ACHN (cell line): ENCODE measurements at places on chromosomes 7 and 10.
A peak's percentile ranks its signal among the peaks of the same experiment; 100 is the strongest.

DNA sequence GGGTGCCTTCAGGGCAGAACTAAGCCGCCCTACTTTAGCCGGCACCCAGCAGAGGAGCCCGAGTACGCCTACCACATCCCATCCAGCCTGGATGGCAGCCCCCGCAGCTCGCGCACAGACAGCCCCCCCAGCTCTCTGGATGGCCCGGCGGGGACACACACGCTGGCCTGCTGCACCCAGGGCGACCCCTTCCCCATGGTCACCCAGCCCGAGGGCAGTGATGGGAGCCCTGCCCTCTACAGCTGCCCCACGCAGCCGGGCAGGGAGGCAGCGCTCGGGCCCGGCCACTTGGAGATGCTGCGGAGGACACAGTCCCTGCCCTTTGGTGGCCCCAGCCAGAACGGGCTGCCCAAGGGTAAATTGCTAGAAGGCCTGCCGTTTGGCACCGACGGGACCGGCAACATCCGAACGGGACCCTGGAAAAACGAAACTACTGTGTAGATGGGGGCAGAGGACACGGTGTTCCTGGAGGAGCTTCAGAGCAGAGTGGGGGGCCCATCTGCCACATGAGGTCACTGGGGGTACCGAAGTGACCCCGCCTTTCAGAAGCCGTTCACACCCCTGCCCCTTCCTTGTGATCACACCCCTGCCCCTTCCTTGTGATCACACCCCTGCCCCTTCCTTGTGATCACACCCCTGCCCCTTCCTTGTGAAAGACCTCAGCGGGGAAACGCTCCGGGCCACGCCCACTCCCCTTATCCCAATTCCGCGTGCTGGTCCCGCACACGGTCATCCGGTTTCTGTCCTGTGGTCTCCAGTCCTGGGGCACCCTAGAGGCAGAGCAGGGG is 30.8 kb upstream of the KNDC1 start:
- DNase-seq: no peak

- no peak for DNase-seq
Observed at GRCh38 chr7:106420736-106421135, 136.0 kb upstream of the NAMPT start.

DNA sequence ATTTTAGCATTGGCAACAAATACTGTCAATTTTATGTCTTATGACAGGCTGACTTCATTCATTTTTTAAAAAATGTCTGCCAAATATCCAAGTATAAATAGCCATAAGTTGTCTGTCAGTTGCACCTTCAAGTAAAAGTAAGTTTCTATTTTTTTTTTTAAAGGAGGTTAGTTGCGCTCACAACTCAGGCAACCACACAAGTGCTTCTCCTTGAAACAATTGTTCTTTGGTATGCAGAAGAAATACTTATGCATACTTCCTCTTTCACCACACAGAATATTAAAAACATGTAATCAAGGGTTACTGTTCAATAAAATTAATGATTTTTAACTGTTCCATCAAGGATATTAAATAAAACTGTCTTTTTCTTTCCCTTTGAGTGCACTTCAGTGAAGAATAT is 97.9 kb downstream of the RTKN2 start:
- no peak for DNase-seq

- DNase-seq: no peak
Observed at GRCh38 chr10:24435374-24435773, 226.4 kb downstream of the KIAA1217 start.

DNA sequence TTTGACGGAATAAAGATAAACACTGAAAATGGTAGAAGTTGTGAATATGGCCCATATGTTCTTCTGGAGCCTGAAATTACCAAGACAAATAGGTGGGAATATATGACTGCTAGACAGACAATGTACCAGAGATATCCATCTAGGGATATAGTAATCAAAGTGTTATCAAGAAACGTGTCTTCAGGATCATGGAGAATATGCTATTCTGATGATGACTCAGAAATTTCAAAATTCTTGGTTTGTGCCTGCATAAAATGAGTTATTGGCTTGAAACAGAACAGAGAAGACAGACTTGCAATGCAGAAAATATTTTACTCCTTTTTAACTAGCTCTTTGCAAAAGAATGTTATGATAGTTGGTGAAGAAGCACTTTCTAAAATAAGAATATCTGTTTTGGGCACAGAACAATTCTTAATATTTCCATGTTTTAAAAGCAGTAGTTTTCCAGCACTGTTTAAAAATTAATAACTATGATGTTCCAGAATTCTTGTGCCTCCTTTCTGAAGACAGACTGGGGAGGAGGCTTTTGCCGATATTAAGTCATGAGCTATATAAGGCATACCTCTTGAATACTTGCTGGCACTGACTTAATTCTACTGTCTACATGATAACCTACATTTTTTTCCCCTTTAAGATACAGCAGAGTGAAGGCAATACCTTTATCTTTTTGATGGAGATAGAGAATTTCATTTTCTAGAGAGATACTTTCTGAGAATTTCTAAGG is 34.4 kb upstream of the CABCOCO1 start:
- DNase-seq: peak; percentile 8

GRCh38 chr10:12880423-12880822 is 121.1 kb downstream of the CCDC3 start:
- DNase-seq: no peak

GRCh38 chr7:7870555-7870954 is 98.0 kb upstream of the GLCCI1 start:
- DNase-seq: no peak

DNA sequence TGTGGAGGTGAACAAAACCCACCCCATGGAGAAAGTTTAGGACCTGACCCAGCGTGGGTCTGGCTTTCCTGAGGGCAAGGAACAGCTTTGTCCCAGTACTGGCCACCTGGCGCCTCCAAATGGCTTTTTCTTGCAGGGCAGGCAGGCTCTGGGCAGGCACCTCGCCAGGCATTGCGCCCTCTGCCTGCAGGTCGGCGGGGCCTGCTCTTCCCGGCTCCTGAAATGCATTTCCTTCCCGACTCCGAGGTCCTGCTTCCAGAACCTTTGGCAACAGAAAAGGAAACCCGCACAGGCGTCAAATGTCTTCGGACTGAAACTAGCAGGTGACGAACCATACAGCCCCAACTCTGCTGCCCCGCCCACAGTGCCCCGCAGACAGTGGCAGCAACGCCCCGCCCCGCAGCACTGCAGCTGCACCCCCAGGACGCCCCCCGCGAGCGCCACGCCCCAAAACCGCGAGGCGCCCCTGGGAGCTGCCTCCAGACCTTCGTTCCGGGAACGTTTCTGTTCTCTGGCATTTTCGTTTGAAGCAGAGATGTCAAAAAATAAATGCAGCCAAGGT is 65.5 kb downstream of the C10orf143 start:
- no peak for DNase-seq

DNA sequence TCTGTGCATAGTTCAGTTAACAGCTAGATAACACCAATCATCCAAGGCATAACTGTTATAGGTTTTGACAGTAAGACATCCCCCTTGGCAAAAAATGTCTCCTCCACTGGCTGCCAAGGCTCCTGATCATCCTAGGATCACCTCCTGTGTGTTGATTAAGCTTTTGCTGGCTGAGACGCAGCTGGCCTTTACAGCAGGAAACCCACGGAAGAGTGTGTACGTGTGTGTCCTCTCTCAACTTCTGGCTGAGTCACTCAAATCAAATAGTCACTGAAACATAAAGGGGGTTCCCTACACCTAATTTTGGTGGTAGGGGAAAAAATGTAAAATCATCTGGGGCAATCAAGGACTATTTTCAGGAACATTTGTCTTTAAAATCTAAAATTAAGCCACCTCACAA is 208.8 kb downstream of the CTNNA3 start:
- DNase-seq: no peak

- DNase-seq: no peak
Observed at GRCh38 chr7:30057741-30058140, 29.5 kb downstream of the PLEKHA8 start.

DNA sequence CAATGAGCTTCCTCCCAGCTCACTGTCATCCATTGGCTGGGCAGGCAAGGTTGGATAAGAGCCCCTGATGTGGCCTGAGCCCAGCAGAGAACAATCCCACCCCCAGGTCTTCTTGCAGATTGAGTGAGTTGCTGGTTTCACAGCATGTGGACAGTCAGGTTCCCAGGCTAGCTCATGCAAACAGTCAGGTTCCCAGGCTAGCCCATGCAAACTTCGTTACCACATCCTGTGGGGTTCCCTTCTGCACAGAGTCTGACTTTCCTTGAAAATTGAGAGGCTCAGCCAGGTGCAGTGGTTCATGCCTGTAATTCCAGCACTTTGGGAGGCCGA is 67.1 kb downstream of the TMEM130 start:
- no peak for DNase-seq

DNA sequence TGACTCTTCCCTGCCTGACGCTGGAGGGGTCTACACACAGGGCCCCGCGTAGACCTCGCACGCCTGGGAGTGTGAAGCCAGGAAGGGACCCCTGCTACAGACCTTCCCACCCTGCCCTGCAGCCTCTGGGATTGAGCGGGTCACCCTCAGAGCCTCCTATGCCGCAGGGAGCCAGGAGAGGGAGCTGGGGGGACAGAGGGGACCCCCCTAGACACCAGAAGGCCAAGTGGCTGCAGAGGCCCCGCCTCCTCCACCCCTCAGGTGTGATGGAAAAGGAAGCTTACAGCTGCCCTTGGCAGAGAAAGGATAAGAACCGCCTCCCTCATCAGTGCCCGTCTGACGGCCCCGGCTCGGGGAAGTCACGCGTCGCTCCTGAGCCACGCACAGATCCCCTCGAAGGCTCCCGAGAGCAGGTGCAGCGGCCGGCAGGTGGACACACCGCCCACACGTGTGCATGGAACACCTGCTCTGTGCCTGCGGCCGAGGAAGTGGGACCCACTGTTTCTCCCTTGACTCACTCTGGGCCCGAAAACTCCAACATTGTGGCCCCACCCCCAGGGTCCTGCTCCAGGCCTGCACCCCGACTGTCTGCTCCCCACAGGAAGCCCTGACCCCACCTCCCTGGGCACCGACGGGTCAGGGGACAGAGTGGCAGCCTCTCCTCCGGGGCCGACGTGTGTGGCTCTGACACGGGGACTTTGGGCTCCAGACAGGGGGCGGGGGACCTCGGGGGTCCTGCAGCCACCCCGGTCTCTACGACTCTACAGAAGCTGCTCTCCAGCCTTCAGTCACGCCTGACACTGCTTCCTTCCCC is 73.3 kb downstream of the MICALL2 start:
- DNase-seq: no peak

DNA sequence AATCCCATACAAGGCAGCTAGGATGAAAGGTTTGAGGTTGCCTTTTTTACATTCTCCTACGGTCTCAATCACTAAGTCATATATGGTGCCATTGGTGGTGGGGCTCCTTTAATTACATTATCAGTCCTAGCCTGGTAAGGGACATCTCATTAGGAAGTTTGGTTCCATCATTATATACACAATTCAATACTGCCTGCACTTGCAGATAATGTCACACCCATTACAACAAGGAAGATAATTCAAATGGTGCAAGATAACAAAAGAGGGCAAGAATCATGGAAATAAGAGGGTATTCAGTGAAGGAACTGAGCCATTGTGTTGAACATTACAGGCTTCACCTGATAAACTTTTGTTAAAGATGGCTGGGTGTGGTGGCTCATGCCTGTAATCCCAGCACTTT is 1.7 kb upstream of the TMEM248 start:
- no peak for DNase-seq

DNA sequence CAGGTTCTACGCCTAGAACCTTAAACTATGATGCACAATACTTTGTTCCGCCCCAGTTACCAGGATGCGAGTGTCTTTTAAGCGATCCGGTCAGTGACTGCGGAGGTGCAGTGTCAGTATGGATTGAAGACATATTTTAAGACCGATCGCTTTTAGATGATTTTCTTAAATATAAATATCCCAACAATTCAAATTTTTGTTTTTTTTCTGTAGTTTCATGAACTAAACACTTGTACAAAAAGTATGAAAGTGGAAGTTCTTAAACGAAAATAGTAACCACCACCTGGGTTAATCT is 835 bp downstream of the COMMD3 start:
- DNase-seq: no peak

DNA sequence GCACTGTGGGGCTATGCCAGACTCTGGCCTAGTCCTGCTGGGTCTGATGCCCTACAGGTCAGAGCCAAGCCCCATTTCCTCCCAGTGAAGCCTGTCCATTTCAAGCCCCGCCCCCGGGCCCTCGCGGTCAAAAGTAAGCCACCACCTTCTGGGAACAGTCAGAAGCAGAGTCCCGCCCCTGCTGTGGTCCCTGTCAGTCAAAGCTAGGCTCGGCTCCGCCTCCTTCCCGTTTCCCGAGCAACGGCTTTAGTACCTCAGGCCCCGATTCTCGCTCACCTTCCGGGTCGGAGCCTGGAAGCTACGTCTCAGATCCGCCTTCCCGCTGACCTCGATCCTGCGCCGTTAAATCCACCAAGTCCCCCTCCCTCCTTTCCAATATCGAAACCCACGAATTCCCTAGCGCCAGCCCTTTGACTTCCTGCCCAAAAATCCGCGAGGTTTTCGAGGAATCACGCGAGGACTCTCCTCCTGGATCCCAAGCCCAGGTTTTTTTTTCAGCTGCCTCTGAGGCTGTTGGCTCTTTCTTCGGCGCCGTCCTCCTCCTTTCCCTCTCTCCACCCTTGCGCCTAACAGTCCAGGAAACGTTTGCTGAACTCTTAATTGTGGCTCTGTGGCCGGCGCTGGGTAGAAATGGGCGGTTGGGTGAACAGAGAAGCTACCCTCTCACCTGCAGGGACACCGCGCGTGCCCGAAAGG is 11.8 kb downstream of the SFXN3 start:
- DNase-seq: peak; percentile 100
